ENCODE measurements at places on chromosomes 1 and 21. TPM values are rescaled to one million over a fixed set of nuclear protein-coding genes. Genes with fewer than 3 reads are reported as not detected.

DNA sequence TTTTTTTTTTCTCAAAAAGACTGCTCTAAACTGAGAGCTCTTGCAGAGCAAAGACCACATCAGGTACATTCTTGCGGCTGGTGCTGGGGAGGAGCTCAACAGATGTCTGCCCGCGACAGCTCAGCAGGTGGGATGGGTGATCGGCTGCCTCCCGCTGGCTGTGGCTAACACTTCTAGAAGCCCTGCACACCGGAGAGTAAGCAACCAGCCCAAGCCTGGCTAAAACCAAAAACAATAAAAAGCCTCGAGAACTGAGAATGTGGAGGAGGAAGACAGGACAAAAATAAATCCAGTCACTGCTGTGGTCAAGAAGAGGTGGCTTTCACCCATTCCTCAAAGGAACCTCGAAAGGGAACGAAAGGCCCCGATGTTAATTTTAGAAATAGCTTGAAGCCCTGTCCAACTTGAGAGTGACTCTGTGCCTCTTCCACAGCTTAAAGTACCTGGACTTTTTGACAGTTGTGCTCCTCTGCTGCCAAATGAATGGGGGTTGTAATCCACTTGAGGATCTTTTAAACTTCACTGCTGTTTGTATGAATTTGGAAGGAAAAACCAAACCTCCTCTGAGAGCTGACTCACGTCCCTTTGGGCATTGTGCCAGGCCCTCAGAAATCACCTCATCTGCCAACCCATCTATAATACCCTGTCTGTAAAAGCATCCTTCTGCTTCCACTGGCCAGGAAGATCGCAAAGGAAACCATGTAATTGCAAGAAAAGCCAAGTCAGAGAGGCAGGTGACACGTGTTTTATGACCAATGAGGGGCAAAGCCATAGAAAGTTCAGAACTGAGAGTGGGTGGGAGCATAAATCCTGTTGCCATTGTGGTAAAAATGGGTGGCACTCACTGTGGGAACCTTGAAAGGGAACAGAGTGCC, 78.6 kb downstream of the KCNN3 start:
- peak; percentile 75 for DNase-seq

The FLG2 gene
- total RNA-seq, result not detected

- DNase-seq, result no peak
These were observed 2.6 kb upstream of the C1orf141 start for GRCh38 chr1:67137307-67137753.

DNA sequence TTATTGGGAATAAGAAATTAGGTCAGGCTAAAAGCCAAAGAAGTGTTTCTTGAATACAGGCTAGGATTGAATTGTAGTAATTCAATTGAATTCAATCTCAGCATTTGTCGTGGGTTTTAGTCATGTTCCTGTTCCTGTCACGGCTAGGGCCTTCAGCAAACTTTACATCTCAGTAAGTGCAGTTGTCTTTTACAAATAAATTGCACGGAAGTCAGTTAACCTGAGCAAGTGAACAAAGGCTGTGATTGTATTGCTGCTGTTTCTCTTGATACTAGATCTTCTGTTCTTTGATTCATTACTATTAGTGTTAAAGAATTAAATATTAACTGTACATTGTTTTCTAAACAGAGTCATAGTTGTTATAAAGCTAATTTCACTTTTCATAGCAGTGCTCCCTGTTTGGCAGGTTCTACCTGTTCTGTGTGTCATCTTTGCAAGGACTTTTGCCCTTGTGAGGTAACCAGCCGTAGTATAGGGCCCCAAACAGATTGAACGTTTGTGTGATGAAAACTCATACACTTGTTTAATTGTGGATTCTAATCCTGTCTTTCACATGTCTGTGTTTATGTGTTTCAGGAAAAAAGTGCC, 164.4 kb downstream of the EDEM3 start:
- DNase-seq, result no peak

The PLA2G2C gene
- not detected for total RNA-seq

DNA sequence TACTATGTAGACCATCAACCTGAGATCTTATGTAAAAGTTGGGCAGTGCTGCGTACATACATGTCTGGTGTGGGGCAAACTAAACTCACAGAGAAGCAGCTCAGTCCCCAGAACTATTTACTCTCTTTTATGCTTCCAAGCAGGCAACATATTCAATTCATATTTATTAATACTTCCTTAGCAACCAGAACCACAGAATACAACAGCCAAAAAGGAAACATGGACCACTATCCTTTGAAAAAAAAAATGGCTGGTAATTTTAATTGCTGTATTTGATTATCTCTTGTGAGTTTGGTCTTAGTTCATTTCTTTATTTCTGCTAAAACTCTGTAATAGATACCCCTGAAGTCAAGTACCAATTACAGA, 1.5 kb upstream of the PPP1R15B start:
- no peak for DNase-seq

- DNase-seq, result no peak
These were observed 12.3 kb downstream of the CHIT1 start for GRCh38 chr1:203217139-203217655.

GRCh38 chr1:36871146-36871971, 163.0 kb downstream of the GRIK3 start:
- no peak for DNase-seq

The SFT2D2 gene
- total RNA-seq, result 39.7 TPM

DNA sequence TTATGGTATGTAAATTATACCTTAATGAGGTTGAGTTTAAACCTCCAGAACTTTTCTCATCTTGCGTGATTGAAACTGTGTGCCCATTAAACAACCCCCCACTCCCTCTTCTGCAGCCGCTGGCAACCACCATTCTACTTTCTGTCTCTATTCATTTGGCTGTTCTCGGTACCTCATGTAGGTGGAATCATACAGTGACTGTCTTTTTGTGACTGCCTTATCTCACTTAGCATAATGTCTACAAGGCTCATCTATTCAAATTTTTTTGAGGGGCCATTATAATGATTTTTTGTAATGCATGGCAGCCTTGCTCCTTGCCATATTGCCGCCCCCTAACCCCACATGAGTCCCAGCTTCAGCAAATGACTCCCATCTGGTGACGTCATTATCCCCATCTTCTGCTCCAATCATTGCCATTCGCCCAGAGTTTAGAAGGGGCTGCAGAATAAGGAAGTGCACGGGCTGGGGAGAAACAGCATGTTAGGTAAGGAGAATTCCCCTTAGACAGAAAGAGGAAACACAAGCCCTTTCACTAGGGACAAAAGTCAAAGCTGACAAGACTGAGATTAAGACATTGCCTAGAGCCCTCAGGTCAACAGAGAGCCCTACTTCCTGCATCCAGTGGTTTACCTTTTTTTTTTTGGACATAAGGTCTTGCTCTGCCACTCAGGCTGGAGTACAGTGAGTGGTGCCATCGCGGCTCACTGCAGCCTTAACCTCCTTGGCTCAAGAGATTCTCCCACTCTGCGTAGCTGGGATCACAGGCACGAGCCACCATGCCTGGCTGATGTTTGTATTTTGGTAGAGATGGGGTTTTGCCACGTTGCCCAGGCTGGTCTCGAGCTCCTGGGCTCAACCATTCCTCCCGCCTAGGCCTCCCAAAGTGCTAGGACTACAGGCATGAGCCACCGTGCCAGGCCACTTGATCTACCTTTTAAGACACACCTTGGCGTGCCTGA, 78.4 kb upstream of the ERRFI1 start:
- no peak for DNase-seq

GRCh38 chr1:2253797-2254480, 25.8 kb downstream of the SKI start:
- DNase-seq, result no peak

DNA sequence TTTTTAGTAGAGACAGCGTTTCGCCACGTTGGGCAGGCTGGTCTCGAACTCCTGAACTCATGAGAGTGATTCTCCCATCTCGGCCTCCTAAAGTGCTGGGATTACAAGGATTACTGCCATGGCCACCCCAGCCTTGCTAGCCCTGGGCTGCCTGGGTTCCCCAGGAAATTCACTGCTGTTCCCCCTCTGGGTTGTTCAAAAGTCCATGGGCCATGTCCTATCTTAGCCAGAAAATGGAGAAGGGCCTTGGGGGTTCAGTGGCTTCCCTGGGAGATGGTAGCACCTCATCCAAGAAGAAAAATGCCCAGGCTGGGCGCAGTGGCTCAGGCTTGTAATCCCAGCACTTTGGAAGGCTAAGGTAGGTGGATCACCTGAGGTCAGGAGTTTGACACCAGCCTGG, 20.9 kb downstream of the SLC26A9 start:
- no peak for DNase-seq

DNA sequence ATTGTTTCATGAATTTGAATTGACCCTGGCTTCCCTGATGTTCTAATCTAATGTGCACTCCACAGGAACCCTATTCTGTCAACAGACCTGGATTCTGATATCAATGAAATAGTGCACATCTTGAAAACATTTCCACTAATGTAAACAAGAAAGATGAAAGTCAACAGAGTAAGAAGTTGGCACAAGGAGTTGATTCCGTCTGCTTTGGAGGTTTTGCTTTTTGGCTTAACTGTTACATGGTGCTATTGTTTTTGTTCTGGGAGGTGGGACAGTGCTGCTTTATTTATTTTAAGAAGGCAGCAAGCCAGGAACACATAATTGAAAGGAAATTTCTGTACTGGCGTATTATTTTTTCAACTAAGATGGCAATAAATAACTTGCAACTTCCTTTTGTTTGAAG, 73.3 kb downstream of the LEPR start:
- no peak for DNase-seq

GRCh38 chr1:97254731-97255463, 533.3 kb downstream of the PTBP2 start:
- DNase-seq, result no peak

GRCh38 chr1:227318853-227319607, 738 bp upstream of the CDC42BPA start:
- DNase-seq, result peak; percentile 58

DNA sequence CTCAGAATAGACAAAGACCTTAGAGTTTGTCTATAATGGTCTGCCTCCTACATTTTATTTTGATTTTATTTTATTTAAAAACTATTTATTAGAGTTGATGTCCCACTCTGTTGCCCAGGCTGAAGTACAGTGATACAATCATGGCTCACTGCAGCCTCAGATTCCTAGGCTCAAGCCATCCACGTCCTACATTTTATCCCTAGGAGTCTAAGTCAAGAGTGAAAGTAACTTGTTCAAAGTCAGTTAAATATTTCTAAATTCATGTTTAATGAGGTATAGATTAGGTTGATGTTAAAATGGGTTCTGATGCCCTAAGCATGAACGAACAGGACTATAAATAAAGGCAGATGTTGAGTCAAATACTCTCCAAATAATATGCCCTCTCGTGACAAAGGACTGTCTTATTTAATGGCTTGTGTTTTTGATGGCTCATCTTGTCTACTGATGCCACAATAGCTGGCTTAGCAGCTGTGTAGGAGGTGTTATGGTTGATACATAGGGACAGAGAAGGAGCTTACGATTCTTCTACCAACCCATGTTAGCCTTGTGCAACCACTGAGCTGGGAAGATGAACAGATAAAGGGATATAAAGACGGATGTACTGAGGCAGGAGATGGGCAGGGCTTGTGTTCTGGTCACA, 66.0 kb upstream of the CR1L start:
- DNase-seq, result no peak

DNA sequence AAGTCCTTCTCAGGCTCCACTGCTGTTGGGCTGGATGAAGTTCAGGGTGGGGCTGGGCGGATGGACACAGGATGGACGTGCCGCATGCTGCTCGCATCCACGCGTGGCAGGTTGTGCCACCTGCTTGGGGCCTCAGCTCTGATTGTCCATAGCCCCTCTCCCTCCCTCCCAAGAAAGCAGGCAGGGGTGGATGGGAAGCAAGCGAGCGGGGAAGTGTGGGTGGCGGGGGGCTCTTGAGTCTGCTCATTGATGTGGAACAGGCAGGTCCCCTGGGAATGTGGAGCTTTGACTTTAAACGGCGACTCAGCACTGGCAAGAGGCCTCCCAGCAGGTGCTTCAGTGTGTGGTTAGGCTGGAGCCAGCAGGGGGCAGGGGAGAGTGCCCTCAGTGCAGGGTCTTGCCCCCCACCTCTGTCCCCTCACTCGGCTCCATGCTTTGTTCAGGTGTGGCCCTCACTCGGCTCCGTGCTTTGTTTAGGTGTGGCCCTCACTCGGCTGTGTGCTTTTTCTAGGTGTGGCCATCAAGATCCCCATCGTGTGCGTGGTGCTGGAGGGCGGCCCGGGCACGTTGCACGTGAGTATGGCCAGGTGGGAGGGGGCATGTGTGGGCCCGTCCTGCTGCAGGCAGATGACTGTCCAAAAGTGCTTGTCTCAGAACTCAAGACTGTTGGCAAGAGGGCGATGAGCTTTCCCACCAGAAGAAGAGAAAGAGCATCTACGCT, 23.9 kb downstream of the TRPM2 start:
- DNase-seq, result no peak

The BRINP3 gene
- total RNA-seq, result 0.76 TPM

DNA sequence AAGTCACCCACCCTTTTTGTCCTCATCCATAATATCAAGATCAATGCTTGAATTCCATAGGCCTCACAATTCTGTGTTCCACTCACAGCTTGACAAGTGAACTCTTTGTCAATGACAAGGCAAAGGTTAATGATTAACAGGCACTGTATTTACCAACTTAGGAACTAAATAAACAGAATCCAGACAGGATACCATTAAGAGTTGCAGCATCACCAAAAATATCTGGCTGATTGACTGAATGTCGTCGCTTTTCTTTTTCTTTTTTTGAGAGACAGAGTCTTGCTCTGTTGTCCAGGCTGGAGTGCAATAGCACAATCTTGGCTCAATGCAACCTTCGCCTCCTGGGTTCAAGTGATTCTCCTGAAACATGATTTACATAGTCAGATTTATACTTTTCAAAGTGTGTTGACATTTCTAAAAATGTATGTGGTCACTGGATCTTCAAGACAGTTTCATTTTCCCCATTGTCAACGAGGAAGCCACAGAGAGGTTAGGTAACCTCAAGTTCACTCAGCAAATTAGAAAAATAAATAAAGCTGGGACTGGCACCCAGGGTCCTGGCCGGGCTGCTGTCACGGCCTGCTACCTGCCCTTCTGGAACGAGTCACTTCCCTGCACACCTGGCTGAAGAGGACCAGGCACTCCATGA, 81.0 kb downstream of the PDE9A start:
- no peak for DNase-seq

- peak; percentile 86 for DNase-seq
These were observed 19.4 kb downstream of the PLEKHM2 start for GRCh38 chr1:15703562-15703961.

- DNase-seq, result no peak
These were observed 931.2 kb upstream of the B3GALT2 start for GRCh38 chr1:194117582-194117981.

- no peak for DNase-seq
These were observed 273.5 kb downstream of the COL11A1 start for GRCh38 chr1:102834688-102835320.

DNA sequence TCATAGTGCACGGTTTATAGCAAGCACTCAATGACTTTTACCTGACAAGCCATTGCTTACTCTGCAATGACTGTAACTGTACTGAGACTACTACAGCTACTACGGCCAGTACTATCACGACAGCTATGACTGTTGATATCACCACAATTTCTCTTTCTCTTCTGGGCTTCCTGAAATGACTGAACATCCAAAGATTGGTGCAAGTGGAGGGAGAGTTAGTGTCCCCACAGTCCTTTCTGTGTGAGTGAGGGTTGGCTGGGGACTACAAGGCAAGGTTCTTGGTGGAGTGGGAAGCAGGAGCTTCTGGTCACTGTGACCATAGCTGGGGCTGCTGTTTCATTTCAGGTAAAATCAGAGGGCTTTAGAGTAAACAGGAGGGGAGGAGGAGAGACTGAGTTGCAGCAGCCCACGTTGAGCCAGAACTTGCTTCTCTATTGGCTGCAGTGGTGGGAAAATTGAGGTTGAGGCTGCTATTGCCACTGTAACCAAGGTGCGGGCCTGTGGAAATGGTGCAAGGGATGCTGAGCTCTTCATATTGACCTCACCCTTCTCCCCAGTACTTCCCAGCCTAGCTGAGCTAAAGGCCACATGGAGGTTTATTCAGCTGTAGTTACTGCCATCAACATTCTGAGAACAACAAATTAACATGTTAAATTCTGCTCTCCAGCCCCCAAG, 14.1 kb upstream of the IL10 start:
- DNase-seq, result no peak

Measured in uterus (tissue), 4 donors.